ENCODE measurements at places on chromosomes 13 and 19. TPM values are rescaled to one million over a fixed set of nuclear protein-coding genes. Genes with fewer than 3 reads are reported as not detected.
A peak's percentile ranks its signal among the peaks of the same experiment; 100 is the strongest.

DNA sequence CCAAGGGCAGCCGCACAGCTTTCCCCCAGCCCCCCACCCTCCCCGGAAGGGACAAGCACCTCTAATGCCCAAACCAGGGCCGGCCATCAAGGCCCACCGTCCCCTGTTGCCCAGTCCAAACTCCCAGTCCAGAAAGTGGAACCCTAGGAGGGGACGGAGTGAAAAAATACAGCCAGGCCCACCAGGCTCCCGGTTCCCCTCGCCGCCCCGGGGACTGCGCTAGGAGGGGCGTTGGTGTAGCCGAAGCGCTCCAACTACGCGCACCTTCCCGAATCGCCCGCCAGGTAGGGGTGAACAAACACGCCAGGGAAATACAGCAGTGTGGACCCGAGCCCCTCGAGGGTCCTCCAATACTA, 1.3 kb downstream of the KLF16 start:
- DNase-seq, result no peak

- no peak for DNase-seq
Measured at GRCh38 chr13:68030152-68030809, 800.1 kb upstream of the PCDH9 start.

- no peak for DNase-seq
Measured at GRCh38 chr19:32748497-32748896, 28.9 kb downstream of the TDRD12 start.

- DNase-seq, result no peak
Measured at GRCh38 chr19:6837525-6837924, 49.9 kb upstream of the ADGRE1 start.

DNA sequence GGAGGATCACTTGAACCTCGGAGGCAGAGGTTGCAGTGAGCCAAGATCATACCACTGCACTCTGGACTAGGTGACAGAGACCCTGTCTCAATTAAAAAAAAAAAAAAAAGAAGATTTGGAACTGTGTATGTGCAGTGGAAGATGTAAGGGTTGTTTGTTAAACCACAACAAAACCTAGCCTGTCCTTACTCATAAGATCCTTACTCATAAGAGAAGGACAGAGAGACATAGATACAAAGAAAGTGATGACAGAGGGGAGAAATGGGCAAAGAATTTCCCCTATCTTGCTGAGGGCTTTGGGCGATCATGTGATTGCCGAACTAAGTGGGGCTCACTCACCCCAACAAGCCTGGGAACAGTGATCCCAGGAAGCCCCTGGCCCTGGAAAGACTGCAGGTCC, 7.9 kb downstream of the ITPKC start:
- no peak for DNase-seq

- no peak for DNase-seq
Measured at GRCh38 chr19:51786646-51787494, 8.1 kb upstream of the FPR3 start.

DNA sequence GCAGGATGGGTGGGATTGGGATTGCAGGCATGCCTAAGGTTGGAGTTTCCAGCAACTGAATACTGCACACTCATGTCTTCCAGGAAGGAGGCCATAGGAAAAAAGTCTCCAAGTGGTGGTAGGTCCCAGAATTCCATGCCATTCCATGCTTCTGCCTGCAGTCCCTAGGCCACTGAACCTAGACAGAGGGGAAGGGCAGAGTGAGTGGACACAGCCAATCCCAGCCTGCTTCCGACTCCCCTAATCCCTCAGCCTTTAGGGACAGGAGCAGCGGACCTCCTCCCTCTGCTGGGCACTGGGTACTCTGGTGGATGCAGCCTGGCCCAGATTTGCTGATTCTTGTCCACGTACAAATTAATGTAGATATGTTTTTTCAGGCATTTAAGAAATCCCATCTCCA, 17.0 kb downstream of the VSTM2B start:
- DNase-seq, result no peak

- DNase-seq, result no peak
Measured at GRCh38 chr13:79297128-79297527, 108.9 kb downstream of the RBM26 start.

DNA sequence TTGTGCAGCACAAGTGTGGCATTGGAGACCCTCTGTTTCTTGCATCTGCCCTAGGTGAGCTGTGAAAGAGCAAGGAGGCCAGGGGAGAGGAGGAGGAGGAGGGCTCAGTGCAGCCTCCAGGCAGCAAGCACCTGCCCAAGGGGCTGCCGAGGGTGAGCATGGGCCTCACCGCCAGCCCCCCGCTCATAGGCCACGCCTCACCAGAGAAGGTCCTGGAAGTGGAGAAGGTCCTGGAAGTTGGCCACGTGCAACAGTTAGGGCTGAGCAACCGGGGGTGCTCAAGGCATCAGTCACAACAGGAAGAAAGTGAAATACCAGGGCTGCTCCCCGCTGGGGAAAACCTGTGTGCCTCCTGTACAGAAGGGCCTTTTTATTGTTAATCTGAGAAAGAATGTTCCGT, 168.9 kb downstream of the TEX29 start:
- no peak for DNase-seq

DNA sequence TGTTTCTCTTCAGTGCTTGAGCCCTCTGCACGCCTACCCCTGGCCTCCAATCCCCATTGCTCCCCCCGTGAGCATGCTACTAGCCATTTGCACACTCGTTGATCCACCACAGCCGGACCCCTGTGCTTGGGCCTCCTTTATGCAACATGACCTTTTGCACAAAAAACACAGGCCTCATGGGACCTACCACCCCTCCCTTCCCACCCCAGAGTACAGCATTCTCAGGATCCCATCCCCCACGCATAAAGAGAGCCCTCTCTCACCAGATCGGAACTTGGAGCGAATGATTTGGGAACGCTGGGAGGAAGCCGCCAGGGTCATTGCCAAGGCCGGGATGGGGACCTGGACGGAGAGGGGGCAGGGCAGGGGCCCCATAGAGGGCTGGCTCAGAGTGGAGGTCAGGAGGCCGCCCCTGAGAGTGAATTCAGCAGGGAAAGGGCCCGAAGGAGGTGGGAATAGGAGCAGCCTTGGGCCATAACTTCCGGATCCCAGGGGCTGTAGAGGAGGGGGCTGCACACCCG, 754 bp downstream of the MAMSTR start:
- no peak for DNase-seq

DNA sequence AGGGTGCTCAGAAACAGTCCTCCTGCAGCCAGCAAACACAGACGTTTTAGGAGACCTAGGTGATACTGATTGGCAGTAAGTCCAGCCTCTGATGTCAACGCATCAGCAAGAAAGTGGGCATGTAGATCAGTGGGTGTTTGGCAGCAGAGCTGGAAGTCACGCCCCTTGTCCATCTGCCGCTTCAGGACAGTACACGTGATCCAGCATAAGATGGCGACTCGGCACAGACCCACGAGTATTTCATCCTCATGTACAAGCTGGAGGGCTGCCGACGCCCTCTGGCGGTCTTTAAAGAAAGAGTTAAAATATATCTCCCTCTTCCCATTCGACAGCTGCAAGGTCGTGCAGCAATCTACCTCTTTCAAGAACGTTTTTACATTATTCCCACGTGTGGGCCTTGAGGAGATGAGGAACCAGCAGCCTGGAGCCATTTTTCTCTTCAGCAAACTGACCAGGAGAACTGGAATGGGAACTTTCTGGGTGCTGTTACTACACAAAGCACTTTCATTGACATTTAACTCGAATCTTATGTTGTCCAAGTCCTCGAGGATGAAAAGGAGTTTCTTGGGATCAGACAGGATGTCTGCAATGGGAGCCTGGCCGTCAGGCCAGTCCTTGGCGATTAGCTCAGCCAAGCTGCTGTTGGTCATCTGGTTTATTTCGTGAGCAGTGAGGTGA, 22.3 kb downstream of the NLRP11 start:
- peak; percentile 71 for DNase-seq

DNA sequence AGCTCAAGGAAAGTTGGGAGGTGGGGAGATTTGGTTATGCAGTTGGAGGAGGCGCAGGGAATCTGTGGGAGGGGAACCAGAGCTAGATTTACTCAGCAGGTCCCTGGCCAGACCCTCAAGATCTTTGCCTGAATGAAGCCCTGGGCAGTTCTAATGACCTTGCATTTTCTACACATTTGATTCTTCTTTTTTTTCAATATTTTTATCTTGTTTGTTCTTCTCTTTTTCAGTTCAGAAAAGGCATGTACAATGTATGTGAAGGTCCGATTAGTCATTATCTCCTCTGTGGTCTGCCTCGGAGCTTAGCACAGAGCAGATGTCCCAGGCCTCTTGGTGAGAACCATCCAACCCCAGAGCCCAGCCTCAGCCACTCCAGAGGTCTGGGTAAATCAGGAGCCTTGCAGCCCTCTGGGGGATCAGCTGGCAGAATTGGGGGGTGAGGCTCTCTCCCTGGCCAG, 24.2 kb downstream of the SERP2 start:
- no peak for DNase-seq

DNA sequence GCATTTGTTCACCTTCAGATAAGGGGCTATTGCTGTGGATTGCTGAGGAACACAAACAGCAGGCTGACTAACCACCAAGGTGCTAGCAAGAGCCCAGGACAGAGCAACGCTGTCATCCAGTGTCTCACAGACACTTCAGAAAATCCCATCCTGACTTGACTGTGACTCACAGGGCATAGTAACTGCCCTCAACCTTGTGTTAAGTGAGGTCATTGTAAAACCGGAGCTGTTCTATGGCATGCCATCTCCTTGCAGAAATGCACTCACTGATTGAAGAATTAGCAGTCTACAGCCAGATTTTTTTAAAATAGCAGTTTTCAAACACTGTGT, 51.1 kb downstream of the TNFRSF19 start:
- no peak for DNase-seq

DNA sequence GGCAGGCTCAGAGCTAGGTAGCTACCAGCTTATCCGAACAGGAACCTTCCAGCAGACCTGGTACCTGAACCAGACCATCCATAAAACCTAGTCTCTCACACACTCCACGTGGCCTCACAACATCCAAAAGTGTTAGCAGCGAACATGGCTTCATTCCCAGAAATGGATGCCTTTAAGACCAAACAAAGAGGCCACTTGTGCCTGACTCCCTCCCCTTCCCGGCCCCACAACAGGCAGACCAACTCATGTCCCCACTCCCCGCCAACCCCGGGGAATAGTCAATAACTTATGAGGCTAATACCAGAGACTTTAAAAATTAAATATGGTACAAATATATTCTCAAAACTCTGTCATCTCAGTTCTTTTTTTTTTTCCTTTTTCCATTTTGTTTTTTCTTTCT, 46.2 kb downstream of the ZNF557 start:
- DNase-seq, result no peak

- DNase-seq, result no peak
Measured at GRCh38 chr13:37529751-37530385, 68.7 kb downstream of the POSTN start.

- peak; percentile 65 for DNase-seq
Measured at GRCh38 chr19:32339988-32340874, 5.2 kb upstream of the ZNF507 start.

DNA sequence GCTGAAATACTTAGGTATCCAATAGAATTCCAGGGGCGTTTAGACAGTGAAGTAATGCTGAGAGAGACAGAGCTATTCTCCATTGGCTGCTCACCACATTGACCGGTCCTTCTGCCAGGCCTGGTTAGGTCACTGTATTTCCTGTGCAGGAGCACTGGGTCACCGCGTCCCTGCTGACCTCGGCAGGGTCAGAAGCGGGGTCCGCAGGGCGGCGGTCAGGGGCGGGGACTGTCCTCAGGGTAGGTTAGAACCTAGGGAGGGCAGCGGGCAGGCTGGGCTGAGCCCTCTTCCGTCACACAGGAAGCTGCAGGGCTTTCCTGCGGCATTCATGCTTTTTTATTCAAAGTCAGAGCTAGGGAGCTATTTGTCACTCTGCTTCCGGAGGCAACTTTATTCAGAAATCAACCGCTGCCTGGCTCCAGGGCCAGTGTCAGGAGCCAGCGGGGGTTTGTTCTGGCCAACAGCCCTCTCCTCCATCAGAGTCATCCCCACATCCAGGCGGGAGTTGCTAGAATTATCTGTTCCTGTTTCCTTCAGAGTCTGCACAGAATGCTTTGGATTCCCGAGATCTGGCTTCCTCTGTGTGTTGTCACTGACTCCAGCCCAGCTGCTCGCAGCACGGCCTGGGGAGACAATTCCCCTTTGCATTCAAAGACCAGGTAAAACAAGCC, 81.2 kb upstream of the WASF3 start:
- DNase-seq, result no peak

GRCh38 chr19:49676136-49676783, 811 bp upstream of the PRMT1 start:
- peak; percentile 90 for DNase-seq

DNA sequence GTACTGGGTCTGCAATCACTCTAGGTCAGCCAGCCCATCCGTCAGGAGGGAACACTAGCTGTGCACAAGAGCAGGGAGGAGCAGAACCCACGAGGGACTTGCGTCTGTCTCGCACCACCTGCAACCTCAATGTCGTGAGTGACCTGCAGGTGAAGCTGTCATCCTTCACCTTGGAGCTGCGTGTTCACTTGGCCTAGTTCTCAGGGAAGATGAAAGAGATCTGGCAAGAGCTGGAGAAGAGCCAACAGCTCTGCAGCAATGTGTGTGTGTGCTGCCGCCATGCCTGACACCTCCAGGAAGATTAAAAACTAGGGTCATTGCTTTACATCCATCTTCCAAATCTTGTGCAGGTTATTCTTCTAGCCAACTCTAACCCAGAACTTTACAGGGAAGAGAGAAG, 117.6 kb upstream of the MRI1 start:
- no peak for DNase-seq

DNA sequence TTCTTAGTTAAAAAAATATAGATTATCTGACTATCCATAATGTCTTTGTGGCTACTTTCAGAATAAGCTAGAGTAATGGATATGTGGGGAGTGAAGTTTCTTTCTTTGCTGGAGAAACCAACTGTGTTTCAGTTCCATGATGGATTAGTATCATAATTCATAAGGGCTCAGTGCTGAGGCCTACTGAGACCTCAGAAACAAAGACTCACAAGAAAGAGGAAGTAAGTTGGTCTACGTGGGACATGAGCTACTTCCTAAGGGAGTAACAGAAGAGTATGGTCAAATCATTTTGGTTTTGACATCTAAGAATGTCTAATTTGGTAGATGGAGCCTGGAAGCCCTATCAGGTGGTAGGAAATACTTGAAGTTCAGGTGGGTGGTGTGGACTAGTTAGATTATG, 99.0 kb upstream of the HTR2A start:
- no peak for DNase-seq

- DNase-seq, result peak; percentile 35
Measured at GRCh38 chr13:105972306-105972721, 563.1 kb downstream of the EFNB2 start.

- DNase-seq, result no peak
Measured at GRCh38 chr13:44147233-44147632, 226.4 kb upstream of the SERP2 start.

- no peak for DNase-seq
Measured at GRCh38 chr13:93305886-93306285, 79.3 kb downstream of the GPC6 start.

The DIRAS1 gene
- total RNA-seq, result 1.4 TPM

The VN1R2 gene
- not detected for total RNA-seq

The CPT1C gene
- 10.9 TPM for total RNA-seq

The DCT gene
- total RNA-seq, result not detected

The RFXAP gene
- total RNA-seq, result 3.4 TPM

The CGB8 gene
- not detected for total RNA-seq

The ARL11 gene
- total RNA-seq, result 0.79 TPM

The AP1M2 gene
- 77.8 TPM for total RNA-seq

The RHPN2 gene
- total RNA-seq, result 49.0 TPM
